NCI-H2081 (cell line): ENCODE measurements at places on chromosomes 3 and 15.
A peak's percentile ranks its signal among the peaks of the same experiment; 100 is the strongest.

DNA sequence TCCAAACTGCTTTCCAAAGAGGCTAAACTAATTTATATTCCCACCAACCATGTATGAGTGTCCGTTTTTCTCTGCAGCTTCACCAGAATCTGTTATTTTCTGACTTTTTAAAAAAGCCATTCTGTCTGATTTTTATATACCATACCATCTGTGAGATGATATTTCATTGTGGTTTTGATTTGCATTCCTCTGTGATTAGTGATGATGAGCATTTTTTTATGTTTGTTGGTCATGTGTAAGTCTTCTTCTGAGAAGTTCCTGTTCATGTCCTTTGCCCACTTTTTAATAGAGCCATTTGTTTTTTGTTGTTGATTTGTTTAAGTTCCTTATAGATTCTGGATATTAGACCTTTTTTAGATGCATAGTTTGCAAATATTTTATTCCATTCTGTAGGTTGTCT is 179.4 kb upstream of the ALCAM start:
- no peak for DNase-seq

DNA sequence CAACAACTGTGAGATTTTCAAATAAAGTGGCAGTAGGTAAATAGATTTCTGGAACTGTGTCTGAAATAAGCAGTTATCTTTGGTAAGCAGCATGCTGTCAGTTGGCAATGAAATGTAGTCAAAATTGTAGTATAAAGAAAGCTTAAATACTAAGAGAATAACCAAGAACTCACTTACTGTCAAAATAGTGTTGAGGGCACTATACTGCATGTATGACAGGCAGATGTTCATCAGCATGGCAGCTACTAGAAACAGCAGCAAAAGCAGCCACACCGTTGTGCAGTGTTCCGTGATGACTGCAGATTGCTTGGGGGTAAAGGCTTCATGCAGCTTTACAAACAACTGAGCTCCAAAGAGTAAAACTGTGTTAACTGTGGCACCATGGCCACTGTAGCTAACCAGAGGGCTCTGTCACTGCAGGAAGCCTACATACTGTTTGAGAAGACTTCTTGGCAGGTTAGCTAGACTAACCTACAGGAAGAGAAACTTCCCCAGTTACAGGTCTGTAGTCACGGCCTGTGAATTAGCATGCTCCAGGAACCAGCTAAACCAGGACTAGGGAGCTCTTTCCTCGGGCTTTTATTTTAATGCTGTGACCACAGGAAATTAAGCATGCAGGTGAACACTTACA is 459.7 kb downstream of the TBL1XR1 start:
- DNase-seq: peak; percentile 50

GRCh38 chr3:170180908-170181885 is at the start of gene PHC3:
Gene PHC3 (minus strand): TSS chr3:170181733. CDS start chr3:170181715, 18 bp downstream.
- peak; percentile 95 for DNase-seq

GRCh38 chr3:9715136-9715535 is 11.5 kb downstream of the CPNE9 start:
- DNase-seq: peak; percentile 14

DNA sequence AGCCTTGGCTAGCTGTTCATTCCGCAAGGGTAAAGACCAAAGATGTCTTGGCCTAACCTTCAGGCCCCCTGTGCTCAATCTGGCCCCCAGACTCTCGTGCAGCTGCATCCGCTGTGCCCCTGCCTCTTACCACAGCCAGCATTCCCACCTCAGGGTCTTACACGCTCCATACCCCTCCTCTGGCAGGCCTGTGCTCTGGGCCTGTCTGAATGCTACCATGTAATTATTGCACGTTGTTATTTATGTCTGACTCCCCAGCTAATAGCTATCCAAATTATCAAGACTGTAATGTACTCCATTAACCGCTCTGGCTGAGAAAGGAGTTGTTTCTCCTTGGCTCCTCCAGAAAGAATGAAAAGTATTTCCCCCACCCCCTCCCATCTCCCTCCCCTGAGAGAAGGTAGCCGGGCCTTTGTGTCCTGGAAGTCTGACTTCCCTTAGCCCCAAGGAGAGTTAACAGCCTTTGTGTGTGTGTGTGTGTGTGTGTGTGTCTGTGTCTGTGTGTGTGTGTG is 54.5 kb upstream of the UBE2E1 start:
- no peak for DNase-seq

- DNase-seq: no peak
Measured at GRCh38 chr3:101484805-101485620, 28.0 kb downstream of the SENP7 start.

DNA sequence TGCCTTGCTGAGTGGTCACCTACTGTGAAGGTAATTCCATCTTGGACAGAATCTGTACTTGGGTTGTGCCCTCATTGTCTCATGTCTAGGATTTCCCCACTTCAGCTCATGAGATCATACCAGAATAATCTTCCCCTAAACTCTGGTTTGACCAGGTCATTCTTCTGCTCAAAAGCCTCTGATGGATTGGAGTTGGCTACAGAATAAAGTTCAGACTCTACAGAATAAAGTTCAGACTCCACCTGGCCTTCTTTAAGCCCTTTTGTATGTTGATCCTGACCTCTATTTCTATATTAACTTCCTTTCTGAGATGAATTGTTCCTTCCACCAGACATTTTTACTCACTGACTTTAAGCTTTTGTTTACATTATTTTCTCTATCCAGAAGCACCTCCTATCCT is 6.4 kb upstream of the GLCE start:
- no peak for DNase-seq

- DNase-seq: no peak
Measured at GRCh38 chr15:63086271-63086670, 35.4 kb upstream of the LACTB start.

DNA sequence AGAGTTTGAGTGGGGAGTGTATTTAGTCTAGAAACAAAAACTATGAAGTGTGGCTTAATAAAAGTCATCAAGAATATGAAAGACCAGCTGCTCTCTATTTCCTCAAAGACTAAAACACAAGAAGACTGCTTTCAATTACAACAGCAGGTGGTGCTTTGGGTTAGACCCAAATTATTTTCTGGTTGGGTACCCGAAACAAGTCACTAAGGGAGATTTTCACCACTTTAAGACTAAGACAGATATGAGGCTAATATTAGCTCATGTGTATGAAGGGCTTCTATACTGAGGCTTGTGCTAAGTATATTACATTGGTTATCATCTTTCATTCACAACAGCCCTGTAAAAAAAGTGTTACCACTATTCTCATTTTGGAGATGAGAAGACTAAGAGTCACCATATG is 43.1 kb downstream of the COL8A1 start:
- DNase-seq: no peak

GRCh38 chr3:122076491-122077292 is 21.5 kb downstream of the CD86 start:
- DNase-seq: no peak

- DNase-seq: no peak
Measured at GRCh38 chr15:72967811-72968530, 84.3 kb upstream of the NEO1 start.

DNA sequence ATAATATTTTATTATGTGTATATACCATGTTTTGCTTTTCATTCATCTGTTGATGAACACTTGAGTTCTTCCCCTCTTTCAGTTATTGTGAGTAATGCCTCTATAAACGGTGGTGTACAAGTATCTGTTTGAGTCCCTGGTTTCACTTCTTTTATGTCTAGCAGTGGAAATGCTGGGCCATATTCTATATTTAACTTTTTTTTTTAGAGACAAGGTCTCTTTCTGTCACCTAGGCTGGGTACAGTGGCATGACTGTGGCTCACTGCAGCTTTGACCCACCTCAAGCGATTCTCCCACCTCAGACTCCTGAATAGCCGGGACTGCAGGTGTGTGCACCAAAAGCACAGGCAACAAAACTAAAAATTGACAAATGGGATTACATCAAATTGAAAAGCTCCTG is 19.9 kb downstream of the GOLM2 start:
- DNase-seq: no peak

DNA sequence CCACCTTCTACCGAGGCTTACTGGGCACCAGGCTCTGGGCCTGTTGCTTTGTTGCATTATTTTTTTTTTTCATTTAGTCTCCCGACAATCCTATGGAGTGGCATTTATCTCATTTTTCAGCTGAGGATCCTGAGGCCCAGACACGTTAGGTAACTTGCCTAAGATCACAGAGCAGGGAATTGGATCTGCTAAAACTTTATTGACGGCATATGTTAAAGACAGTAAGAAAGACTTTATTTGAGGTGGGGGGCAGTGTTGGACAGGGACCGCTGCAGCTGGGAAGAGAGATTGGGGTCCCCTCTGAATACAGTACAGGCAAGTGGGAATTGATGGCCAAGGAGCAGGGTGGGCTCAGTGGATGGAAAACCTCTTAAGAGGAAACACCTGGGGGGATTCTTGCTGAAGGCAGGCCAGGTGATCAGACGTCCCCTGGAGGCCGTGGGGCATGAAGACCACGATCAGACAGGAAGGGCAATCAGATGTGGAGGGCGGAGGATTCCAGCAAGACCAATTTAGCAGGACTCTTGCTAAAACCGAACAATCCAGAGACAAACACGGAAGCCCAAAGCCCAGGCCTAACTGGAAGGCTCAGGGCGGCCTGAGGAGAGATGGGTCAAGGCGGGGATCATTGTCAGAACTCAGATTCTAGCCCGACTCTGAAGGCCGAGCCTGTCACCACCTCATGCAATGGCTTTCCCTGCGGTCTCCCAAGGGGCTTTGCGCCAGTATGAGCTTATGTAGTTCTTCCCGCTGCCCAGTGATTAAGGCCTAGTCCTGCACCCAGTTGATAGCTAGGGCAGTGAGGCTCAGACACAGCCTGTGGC is 53.7 kb downstream of the RGMA start:
- DNase-seq: no peak

GRCh38 chr15:23566651-23567050 is 1.2 kb downstream of the MKRN3 start:
- DNase-seq: peak; percentile 23

DNA sequence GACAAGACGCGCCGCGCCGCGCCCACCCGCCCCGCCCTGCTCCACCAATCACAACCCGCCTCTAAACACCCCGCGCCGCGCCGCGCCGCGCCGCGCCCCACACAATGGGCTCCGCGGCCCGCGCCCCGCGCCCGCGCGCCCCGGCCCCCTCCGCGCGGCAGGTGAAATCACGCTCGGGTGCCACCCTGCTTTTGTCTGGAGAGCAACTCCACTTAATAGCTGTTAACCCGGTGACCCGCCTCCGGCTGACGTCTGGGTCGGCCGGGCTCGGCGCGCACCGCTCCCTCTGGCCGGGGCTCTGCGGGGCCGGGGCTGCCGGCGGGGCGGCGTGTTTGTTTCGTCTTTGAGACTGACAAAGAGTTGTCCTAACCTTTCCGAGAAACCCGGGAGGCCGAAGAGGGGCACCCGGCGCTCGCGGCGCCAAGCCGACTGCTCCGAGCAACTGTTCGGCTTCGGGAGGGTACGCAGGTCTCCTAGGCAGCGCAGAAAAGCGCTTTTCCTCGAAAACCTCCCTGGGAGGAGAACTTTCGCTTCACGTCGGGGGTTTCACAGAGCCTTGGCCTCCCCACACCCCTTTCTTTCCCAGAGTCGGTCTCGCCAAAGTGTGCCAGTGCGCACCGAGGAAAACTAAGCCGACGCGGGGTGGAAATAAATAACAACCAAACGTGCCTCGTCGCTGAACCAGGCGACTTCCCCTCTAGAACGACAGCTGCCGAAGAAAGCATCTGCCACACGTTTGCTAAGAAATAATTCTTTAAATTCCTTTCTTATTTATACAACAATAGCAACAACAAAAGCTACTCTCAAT is 518.4 kb downstream of the FOXP1 start:
- DNase-seq: peak; percentile 66

GRCh38 chr15:42650208-42651066 is 75.0 kb downstream of the STARD9 start:
- peak; percentile 54 for DNase-seq

DNA sequence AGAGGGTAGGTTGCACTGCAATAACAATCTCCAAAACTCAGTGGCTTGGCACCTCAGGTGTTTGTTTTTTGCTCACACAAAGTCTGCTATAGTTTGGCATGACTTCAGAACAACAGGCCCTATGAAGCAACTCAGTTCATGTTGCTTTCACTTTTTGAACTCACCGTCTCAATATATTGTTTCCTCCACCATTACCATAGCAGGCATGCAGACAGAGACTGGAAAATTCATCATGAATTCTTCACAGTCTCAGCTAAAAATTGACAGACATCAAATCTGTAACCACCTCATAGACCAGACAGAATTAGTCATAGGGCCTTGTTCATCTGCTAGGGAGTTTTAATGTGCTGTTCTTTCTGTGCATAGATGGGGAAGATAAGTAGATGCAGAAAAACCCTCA is 161.4 kb upstream of the POU1F1 start:
- no peak for DNase-seq

GRCh38 chr3:109351231-109351630 is 13.9 kb upstream of the DPPA4 start:
- no peak for DNase-seq

- DNase-seq: no peak
Measured at GRCh38 chr3:157087780-157088600, 72.0 kb downstream of the CCNL1 start.

GRCh38 chr15:67090297-67091070 is 25.1 kb downstream of the SMAD3 start:
- DNase-seq: no peak

- DNase-seq: no peak
Measured at GRCh38 chr15:99995543-99995942, 262.3 kb upstream of the LYSMD4 start.

DNA sequence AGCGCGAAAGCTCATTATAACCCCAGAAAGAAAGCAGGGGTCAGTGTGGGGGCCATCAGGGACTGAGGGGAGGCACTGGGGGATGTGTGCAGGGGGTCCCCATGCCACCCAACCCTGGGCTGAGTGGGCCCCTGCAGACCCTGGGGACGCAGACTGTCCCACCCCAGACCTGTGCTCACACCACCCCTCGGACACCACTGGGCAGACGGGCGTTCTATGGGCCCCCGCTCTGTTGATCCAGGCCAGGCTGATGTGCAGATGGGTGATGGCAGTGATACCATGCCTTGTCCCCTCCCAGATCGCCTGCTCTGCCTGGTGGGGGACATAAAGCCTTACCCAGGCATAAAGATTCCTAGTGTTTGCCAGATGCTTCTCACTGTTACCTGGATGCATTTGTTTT is 259.7 kb upstream of the TLE3 start:
- no peak for DNase-seq

- no peak for DNase-seq
Measured at GRCh38 chr15:39115379-39116057, 465.4 kb upstream of the THBS1 start.

- no peak for DNase-seq
Measured at GRCh38 chr3:47617086-47618010, 38.7 kb upstream of the CSPG5 start.

DNA sequence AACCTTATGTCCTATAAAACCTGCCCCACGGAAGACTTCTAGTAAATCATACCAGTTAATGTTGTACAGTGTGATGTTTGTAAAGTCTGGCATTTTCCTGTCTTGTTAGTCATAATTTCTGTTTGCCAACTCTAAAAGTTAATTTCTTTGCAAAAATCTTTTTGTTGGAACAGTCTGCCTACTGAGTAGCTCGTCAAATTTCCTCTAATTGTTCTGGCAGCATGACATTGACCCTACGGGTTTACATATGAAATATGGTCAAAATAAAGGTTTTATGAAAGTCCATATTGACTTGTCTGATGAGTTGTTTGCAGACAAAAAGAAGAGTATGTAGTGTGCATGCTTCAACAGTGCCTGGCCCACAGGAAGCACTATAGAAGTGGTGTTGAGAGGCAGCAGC is 79.8 kb upstream of the SOX2 start:
- DNase-seq: peak; percentile 79
